ENCODE measurements at places on chromosomes 4 and X.

- DNase-seq, result no peak
These were observed 47.4 kb downstream of the HAUS3 start for GRCh38 chr4:2194496-2194895.

- no peak for DNase-seq
These were observed 57.4 kb downstream of the DCK start for GRCh38 chr4:71050809-71051208.

GRCh38 chr4:26822546-26822945, 38.1 kb upstream of the STIM2 start:
- DNase-seq, result no peak

GRCh38 chr4:151905197-151905596, 144.4 kb upstream of the GATB start:
- no peak for DNase-seq

DNA sequence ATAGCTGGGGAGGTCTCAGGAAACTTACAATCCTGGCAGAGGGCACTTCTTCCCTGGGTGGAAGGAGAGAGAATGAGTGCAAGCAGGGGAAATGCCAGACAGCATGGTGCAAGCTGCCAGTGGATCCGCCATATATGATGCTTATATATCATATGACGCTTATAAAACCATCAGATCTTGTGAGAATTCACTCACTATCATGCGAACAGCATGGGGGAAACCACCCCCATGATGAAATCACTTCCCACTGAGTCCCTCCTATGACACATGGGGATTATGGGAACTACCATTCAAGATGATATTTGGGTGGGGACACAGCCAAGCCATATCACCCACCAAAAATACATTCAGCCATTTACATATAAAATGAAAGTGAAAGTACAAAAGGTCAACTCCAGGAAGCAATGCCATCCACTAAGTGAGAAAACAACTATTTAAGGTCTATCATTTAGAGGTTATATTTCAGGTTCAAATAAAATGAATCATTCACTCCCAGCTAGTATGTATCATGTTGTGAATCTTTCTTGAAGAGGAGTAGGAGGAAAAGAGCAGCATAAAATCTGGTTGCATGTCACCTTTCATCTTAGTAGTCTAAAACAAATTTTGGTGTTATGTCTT, 20.3 kb upstream of the DYNLT3 start:
- no peak for DNase-seq

- DNase-seq, result no peak
These were observed 311.7 kb downstream of the NLGN4X start for GRCh38 chrX:5916945-5917344.

GRCh38 chrX:34659575-34659974, 2.5 kb upstream of the TMEM47 start:
- DNase-seq, result no peak

DNA sequence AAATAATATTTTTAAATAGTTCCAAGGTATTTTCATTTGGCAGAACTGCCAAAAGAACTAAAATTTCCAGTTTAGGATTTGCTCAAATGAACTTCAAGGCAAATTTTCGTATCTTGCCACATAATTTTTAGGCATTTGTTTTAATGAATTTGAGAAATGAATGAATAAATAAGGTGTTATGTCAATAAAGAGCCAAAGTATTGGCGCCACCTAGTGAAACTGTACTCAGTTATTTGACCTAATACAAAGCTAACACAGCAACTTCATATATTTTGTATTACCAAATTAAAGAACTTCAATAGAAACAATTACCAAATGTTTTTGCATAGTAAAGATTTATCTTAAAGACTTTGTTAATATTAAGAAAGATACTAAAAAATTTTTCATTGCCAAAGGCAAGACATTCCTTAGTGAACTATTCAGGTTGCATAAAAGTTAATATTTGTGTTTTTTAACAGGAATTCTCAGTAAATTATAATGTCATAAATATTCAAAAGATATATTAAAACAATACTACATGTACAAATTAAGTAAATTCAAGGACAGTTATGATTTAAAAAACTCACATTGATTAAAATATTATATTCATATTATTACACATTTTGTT, 50.3 kb downstream of the STPG2 start:
- DNase-seq, result no peak

- no peak for DNase-seq
These were observed 77.3 kb upstream of the TMEM164 start for GRCh38 chrX:109925656-109926055.

DNA sequence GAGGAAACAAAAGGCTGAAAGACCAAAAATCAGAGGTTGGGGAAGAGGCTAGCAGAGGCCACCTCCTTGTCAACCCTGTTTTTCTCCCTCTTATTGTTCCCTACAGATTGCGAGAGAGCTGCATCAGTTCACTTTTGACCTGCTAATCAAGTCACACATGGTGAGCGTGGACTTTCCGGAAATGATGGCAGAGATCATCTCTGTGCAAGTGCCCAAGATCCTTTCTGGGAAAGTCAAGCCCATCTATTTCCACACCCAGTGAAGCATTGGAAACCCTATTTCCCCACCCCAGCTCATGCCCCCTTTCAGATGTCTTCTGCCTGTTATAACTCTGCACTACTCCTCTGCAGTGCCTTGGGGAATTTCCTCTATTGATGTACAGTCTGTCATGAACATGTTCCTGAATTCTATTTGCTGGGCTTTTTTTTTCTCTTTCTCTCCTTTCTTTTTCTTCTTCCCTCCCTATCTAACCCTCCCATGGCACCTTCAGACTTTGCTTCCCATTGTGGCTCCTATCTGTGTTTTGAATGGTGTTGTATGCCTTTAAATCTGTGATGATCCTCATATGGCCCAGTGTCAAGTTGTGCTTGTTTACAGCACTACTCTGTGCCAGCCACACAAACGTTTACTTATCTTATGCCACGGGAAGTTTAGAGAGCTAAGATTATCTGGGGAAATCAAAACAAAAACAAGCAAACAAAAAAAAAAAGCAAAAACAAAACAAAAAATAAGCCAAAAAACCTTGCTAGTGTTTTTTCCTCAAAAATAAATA, 179.9 kb downstream of the AR start:
- no peak for DNase-seq

DNA sequence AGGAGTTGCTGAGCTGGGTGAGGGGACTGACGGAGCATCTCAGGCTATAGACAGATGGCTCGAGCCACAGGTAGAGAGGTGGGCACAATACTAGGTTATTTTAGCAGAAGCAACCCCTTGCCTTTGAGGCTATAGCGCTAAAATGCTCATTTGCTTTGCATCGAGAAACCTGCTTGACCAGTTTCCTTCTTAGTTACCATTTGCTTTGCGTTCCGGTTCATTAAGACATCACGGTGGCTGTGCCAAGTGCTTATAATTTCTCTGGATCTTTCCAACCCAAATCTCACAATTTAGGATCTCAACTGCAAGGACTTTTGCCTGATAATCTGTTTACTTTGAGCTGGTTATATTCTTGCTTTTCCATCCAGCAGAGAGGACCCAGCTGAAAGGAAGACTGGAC, 40.8 kb downstream of the DLG3 start:
- DNase-seq, result no peak

DNA sequence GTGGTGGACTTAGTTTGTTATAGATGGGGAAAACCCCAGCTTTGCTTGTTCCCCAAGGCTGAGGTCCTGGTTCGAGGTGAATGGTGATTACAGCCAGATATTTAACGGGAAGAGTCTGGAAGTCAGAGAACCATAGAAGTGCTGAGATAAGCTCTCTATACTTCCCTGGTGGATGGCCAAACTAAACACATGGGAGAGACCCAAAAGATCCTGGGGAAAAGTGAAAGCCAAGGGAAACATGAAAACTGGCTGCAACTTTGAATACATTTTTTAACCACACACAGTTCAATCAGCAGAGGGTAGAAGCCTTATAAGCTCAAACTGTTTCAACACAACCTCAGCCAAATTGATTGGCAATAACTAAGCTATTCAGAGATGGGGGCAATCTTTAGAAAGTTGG, 29.3 kb upstream of the SRPX start:
- DNase-seq, result no peak

GRCh38 chrX:124557976-124558375, 211.6 kb downstream of the SH2D1A start:
- no peak for DNase-seq

GRCh38 chr4:127730142-127730913, at the start of gene SLC25A31:
TSS of gene SLC25A31 (plus strand) at chr4:127730400. CDS start at chr4:127730546, 146 bp downstream.
- no peak for DNase-seq

- no peak for DNase-seq
These were observed 13.2 kb downstream of the MAGED2 start for GRCh38 chrX:54820737-54821136.

GRCh38 chr4:147909225-147909624, 177.3 kb downstream of the ARHGAP10 start:
- DNase-seq, result no peak

DNA sequence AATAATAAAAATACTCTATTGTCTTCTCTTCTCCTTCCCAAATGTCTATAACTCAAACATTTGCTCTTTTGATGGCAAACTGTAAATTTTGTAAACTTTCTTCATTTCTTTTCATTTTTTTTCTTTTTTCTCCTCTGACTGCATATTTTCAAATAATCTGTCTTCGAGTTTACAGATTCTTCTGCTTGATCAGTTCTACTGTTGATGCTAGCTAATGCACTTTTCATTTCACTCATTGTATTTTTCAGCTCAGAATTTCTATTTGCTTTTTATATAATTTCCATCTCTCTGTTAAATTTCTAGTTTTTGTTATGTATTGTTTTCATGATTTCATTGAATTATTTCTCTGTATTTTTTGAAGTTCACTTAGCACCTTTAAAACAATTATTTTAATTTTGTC, 646.8 kb upstream of the INTU start:
- no peak for DNase-seq

DNA sequence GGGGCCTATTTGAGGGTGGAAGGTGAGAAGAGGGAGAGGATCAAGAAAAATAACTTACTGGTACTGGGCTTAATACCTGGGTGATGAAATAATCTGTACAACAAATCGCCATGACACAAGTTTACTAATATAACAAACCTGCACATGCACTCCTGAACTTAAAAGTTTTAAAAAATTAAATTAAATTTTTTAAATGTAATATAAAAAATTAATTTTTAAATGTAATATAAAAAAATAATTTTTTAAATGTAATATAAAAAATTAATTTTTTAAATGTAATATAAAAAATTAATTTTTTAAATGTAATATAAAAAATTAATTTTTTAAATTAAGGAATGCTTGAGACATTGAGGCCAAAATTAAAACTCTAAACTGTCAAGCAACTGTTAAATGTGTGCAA, 124.3 kb upstream of the GALNT7 start:
- DNase-seq, result no peak
